Activated gamma-delta T cell treated with anti-CD3 and anti-CD28 coated beads, Interleukin-2, amount 50 U/mL, for 16 hours (primary cell): ENCODE measurements at places on chromosomes 4 and X.

GRCh38 chrX:21225643-21226042 lies 148.6 kb upstream of the CNKSR2 start:
- DNase-seq, result no peak

GRCh38 chr4:4395849-4396627 lies 9.1 kb downstream of the NSG1 start:
- no peak for DNase-seq

GRCh38 chr4:152640058-152640921 lies 39.5 kb downstream of the TMEM154 start:
- no peak for DNase-seq

GRCh38 chr4:104749062-104749461 lies 254.4 kb upstream of the CXXC4 start:
- no peak for DNase-seq

DNA sequence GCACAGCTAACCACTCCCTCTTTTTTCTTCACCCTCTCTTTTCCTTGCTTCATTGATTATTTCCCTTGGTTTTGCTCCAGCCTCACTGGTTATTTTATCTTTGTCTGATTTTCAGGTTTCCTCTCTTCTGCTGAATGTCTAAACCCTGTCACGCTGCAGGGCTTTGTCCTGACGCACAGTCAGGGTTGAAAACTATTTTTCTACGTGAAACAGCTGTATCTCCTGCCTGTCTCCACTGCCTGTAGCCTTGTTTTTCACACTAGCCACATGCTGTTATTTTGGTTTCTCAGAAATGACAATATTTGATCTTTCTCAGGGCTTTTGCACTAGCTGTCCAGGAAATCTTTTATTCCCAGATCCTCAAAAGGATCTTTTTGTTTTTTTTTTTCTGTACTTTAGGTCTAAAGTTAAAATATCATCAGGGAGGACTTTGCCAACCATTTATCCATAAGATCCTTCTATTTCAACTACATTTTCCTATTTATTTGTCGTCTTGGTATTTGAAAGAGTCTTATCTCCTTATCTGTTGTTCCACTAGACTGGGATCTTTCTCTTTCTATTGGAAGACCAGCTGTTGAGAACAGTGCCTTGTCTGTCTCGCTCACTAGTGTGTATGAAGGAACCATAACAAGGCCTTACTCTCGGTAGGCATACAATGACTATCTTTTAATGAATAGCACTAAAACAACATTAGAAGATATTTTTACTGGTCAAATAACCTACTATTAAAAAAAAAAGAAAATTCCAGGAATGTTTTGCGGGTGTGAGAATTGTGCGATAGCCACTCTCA lies 164.3 kb downstream of the PDHA2 start:
- DNase-seq, result no peak

- peak; percentile 13 for DNase-seq
These were observed 409 bp downstream of the UGDH start for GRCh38 chr4:39526765-39527295.

GRCh38 chrX:73977542-73978169 lies 326.3 kb upstream of the ZCCHC13 start:
- peak; percentile 4 for DNase-seq

GRCh38 chrX:48890934-48891401 lies 6.6 kb downstream of the TIMM17B start:
- DNase-seq, result no peak

DNA sequence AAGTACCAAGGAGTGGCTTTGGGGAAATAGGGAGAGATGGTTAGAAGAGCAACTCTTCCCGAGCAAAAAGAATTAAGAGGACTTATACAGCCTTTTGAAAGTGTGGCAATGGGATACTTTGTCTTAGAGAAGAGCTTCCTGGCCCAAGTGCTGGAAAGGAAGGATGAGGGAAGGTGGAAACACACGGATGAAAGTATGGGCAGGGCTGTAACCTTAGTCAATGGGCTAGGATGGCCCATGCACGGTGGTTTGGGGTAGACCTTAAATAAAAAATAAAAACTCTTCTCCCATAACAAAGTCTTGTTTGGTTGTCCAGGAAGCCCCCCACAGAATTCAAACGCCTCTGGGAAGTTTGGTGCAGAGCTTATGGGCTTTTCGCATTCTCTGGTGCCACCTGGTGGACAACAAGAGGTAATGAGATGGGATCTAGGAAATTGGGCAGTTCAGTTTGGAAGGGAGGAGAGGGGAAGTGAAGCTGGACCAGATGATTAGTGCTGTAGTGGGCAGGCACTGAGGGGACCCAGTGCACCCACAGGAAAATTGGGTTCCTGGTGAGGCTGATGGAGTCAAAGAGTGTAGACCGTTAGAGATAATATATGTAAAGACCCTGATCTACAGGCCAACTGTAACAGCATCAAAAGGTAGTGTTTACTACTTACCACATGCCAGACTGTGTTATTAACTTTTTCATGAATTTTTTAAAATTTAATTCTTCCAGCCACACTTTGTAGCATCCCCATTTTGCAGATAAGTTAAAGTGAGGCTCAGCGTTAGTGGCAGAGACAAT lies 13.8 kb upstream of the ENOX2 start:
- peak; percentile 16 for DNase-seq

GRCh38 chr4:83922402-83922801 lies 386.5 kb downstream of the GPAT3 start:
- DNase-seq, result no peak

- no peak for DNase-seq
These were observed 16.4 kb upstream of the SLC4A4 start for GRCh38 chr4:71322425-71322824.

DNA sequence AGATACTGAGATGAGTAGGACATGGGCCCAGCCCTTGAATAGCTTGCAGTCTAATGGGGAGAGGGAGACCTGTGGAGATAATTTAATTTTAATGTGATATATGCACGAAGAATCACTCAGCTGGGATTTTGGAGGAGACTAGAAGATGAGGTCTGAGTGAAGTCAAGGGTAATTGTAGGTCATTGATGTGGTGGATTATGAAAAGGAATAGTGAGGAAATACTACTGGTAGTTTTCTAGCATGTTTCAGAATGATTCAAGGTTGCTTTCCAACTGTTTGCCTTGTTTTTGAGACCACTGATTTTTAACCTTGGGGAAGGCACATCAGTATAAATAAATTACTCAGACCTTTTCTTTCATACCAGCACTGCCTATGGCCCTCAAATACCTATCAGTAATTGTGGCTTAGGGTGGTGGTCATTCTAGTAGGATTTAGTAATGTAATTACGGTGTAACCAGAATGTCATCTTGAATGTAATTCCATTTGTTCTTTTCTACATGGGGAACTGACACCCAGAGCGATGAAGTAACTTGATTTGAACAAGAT lies 25.6 kb downstream of the PTTG2 start:
- no peak for DNase-seq

DNA sequence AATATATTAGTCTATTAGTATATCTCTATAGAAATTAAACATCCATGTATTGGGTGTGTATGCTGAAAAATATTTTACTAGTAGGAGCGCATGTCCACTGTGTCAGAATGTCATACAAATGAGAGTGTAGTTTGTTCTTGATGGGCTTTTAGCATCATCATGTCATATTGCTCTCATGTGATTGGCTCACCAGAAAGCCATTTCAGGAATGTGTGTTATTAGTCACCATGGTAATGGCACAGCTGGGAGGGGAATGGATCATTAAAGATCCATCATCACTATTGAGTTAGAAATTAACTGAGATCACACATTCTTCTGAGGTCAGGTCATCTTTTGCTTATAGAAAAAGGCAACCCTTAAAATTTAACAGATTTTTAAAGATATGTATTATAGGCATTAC lies 77.3 kb downstream of the PHEX start:
- DNase-seq, result no peak

DNA sequence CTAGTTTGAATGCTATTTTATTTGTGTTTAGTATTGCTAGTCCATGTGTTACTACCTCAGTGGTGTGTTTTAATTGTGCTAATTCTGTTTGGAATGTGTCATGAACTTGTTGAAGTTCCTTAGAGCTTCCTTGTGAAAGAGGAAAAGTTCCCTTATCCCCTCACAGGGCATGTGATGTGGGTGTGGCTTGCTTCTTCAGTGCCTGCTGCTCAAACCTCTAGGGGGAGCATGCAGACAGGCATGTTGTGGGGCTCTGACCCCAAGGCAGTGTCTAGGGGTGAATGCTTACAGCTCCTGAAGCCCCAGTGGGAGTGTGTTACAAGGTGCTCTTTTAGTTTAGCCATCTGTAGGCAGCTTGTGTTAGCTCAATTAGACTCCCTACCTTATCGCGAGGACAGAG lies 86.5 kb downstream of the MAGED4 start:
- DNase-seq, result no peak

- no peak for DNase-seq
These were observed 8.7 kb downstream of the RIPPLY1 start for GRCh38 chrX:106894392-106894909.

DNA sequence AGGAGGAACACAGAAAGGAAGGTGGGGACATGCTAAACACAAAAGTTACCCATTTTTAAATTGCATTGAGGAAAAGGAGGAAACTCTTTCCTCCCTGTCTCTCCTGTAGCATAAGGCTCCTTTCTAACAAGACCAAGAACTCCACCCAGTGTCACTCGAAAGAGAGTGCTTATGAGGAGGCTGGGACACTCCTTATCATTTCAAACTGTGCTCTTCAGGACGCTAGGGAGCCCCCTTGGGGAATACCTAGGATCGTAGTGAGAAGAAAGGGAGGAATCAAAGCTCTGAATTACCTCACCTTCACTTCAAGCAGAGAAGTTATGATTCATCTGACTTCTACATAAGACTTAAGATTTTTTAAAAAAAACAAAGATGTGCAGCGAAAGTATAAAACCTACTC lies 65.5 kb downstream of the F9 start:
- DNase-seq, result no peak

- DNase-seq, result no peak
These were observed 136.8 kb downstream of the TECRL start for GRCh38 chr4:64272432-64272831.

DNA sequence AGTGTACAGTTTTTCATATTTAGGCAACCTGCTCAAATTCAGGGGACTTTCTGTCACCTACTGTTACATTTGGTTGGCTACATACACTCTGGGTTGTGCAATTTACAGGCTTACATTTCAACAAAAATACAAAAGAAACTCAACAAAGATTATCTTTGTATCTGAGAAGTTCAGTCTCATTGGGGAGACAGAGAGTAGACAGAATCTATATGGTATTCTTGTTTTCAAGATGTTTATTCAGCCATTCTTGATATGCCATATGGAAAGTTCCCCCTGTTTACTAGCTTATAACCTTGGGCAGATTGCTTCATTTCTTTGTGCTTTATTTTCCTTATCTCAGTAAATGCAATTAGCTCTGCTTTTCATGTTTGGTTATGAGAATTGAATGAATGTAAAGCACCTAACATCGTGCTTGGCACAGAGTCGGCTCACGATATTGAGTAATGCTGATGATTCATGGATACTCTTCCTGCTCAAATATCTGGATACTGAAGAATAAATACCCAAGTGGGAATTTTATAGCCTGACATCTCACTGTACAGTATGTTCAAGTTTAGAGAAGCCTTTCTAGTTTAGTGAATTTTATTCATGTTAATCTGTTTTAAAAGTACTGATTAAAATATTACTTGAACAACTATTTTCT lies 96.5 kb upstream of the PACRGL start:
- DNase-seq, result no peak

GRCh38 chrX:47751670-47752069 lies 85.0 kb upstream of the ZNF81 start:
- DNase-seq, result no peak

DNA sequence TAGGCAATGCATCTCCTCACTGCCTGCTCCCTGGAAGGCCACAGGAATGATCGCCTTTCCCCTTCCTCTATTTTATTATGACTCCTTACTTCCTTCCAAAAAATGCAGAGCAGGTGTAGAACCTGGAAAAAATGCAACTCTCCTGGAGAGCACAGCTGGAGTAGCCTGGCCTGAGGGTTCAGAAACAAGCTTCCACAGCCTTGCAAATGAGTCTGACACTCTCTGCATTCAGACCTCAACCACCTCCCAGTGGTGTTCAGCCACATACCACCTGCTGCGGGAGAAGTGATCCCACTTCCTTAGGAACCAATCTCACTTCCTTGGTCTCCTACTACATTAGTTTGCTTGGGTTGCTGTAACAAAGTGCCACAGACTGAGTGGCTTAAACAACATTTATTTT lies 368.1 kb upstream of the NOCT start:
- no peak for DNase-seq

DNA sequence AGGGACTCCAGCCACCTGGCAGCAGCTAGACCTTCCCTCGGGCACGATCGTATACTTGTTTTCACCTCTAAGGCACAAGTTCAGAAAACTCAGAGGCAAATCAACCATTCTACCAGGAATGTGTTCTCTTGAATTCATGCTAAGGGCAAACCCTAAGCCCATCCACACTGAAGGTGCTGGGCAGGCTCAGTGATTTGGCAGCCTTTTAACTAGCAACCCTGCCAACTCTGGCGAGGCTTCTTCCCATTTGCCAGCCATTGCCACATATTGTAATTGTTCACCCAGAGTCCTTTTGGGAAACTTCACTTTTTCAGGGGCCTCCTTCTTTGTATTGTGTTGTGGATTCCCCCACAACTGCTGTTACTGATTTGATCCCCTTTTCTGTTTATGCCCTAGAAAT lies 298.6 kb upstream of the LDB2 start:
- no peak for DNase-seq

DNA sequence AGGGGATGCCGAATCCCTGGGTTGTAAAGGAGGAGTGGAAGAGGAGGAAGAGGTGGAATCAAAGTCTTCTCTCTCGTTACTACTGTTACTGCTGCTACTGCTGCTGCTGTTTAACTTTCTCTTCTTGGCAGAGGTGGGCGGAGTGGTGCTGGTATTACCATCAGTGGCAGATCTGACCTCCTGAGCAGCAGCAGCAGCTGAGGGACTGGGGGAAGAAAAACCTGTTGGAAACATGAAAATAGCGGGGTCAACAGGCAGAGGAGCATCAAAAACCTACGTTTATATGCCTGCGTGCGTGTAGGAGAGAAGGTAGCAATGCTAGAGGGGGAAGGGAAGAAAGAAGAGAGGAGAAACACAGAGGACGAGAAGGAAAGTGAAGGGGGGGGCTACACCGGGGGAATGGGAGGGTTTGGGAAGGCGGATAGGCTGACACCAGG lies 339 bp downstream of the CUL4B start:
- peak; percentile 20 for DNase-seq

DNA sequence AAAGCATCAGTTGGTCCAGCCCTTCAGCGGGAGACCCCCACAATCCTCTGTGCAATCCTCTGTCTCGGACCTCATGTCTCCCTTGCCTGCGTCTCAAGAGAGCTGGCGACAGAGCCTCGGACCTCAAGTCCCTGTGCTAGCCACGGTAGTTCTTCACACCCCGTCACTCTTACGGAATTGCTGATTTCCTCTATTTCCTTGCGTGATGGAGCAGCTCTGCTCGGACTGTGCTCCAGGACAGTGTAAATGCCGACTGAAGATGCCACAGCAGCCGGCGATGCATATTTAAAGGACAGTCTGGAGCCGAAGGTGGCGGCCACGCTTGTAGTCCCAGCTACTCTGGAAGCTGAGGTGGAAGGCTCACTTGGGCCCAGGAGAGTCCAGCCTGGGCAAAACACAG lies 1.9 kb downstream of the GRK4 start:
- DNase-seq, result no peak

DNA sequence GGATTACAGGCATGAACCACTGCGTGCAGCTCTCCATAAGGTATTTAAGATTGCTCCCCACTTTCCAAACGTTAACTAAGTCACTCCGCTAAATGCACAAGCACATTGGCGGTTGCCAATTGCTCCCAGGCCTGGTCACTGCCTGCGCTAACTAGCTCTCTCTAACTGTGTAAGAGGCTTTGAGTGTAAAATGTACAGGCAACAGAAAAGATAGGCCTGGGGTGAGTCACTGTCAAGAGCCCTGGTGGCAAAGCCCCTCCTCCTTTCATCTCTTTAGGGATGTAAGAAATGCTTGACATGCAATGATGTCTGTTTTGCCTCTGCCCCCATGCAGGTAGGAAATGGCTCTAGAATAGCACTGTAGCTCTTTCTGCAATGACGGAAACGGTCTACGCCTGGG lies 329.7 kb upstream of the GATB start:
- no peak for DNase-seq
